Mesendoderm (in vitro differentiated cells): ENCODE measurements at places on chromosomes 13 and 19.
A peak's percentile ranks its signal among the peaks of the same experiment; 100 is the strongest.

GRCh38 chr19:7188698-7189629 lies 105.2 kb downstream of the INSR start:
- DNase-seq = no peak

GRCh38 chr19:13151605-13152355 lies 1.6 kb downstream of the IER2 start:
- DNase-seq = peak; percentile 98

DNA sequence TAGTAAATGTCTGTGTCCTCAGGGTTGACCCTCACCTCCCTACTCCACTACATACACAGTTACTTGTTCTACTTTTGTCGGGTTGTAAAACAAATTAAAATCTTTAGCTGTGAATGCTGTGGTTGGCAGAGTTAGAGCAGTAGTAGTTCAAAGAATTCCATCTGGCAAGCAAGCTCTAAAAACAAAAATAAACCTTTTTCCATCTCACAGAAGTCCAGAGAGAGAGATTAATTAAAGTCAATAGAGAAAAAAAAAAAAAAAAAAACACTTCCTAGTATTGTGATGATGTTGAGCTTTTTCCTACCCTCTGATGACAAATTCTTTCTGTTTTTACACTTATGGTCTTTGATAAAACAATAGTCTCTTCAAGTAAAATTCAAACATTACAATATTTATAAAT lies 338.4 kb downstream of the PCDH17 start:
- DNase-seq = no peak

GRCh38 chr13:99258210-99258860 lies at the start of gene GPR18:
TSS of gene GPR18 (minus strand) at chr13:99258379. CDS start at chr13:99255872, 2,507 bp downstream.
- DNase-seq = no peak
